ENCODE measurements at places on chromosomes 12 and 14.

DNA sequence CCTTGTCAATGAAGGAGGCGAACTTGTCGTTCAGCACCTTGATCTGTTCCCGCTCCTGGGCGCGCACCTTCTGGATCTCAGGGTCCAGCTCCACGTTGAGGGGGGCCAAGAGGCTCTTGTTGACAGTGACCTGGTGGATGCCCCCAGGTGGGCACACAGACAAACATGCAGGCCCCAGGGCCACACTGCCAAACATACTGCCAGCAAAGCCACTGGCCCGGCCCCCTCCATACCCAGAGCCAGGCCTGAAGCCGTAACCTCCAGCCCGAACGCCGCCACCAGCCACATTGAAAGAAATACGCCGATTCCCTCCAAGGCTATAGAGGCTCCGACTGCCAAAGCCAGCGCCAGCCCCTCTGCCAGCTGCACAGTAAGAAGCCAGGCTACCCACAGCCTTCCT lies 337 bp downstream of the KRT74 start:
- no peak for DNase-seq

GRCh38 chr12:70364695-70365397 lies 1.2 kb upstream of the KCNMB4 start:
- DNase-seq = no peak

DNA sequence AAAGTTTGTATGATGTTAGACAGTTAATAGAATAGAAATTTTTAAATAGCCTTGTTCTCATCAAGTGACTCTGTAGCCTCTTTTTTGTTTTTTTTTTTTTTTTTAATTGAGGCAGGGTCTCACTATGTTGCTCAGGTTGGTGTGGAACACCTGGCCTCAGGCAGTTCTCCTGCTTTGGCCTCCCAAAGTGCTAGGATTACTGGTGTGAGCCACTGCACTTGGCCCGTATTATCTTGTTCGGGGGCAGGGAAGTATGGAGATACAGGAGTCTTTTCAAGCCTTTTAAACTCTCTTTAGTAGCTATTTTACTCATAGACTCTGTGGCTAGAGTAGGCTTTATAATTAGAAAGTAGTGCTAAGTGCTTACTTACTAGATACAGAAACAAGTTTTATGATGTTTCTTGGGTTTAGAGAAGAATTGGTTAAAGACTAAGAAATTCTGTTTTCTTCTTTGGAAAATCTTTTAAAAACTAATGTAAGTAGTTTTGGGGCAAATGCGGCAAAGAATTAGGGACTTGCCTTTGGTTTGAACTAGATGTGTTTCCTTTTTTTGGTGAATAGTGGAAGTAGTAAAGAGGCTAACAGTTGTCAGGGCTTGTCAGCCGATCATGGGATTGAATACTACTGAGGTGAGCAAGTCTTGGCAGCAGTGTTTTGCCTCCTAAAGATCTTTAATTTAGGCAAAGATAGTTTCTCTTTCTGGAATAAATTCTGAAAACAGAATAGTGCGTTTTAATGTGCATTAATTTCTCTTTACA lies 31.3 kb downstream of the FBXO34 start:
- no peak for DNase-seq

GRCh38 chr12:131836193-131836592 lies 8.0 kb downstream of the MMP17 start:
- DNase-seq = no peak

- no peak for DNase-seq
Observed at GRCh38 chr12:122282061-122282460, 15.8 kb upstream of the VPS33A start.

- no peak for DNase-seq
Observed at GRCh38 chr14:33992274-33993007, 41.6 kb upstream of the EGLN3 start.

GRCh38 chr12:127509066-127509778 lies 757.7 kb upstream of the TMEM132C start:
- no peak for DNase-seq

DNA sequence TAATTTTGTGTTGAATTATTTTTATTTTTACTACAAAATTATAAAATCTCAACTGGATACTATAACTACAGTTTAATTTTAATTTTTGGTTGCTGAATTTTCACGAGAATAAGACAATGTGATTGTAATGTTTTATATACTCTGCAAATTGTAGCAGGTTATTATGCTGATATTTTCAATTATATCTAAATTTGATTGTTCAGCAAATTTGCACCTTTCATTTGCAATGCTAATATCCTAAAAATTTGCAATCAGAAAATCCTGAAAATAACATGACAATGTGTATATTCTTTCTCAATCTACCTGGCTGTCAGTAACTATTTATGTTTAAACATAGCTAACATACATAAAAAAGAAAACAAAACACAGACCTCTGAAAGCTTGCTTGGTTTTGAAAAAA lies 932.2 kb upstream of the LRFN5 start:
- DNase-seq = no peak

DNA sequence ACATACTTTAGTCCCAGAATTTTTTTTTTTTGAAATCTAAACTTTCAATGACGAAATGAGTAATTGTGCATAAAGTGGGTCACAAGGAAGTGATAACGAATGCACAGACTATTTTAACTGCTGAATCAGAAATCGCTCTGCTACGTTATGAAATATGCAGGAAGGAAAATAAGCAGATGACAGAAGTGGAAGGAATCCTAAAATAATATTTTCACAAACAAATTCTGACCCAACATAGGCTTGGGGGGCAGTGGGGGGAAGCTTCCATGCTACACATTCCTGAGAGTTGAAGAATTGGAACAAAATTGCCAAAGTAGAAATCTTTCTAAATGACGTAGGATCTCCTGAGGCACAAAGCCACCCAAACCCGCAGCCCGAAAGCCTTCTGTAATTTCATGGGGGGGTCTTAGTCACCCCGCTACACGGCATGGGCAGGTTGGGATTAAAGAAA lies 89.6 kb downstream of the ARF6 start:
- DNase-seq = no peak

- no peak for DNase-seq
Observed at GRCh38 chr14:61581340-61581739, 114.0 kb upstream of the HIF1A start.

GRCh38 chr12:3537719-3538465 lies 46.9 kb downstream of the PRMT8 start:
- DNase-seq = no peak

DNA sequence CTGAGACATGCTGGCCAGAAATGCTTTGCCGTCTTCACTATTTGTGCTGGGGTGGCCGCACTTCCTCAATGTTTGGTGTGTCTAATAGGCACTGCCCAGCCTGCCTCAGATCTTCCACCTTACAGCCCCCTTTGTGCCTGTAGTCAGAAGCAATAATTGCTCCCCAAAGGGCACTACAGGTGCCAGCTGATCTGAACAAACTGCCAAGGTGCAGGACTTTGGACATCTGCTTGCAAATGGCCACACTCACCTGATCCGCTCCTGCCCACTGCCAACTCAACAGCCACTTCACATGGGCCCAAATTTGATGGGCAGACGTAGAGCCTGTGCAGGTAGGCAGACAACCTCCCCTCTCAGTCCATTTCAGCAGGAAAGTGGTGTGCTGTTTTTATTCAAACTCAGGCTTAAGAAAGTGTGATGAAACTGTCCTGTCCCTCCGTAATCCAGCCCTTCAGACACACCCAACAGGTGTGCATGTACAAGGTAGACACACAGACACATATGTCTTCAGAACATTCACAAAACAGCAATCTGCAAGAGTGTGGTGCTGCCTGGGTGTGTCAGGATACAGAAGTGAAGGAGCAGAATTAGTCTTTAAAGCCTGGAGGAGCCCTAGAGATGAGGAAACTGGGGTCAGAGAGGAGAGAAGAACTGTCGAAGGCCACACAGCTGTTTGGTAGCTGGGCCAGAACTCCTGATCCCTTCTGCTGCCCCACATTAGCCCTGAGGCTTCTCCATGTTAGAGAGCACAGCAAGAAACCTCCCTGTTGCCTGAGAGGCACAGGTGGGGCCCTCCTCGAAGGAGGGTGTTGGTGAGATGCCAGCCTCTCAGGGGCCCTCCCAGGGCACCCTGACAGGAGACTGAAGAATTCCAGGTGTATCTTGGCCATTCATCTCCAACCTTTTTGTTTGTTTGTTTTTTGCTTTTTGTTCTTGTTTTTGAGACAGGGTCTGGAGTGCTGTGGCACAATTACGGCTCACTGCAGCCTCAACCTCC lies 4.4 kb upstream of the KRT75 start:
- no peak for DNase-seq

- no peak for DNase-seq
Observed at GRCh38 chr14:68649476-68650189, 143.2 kb downstream of the ZFP36L1 start.

DNA sequence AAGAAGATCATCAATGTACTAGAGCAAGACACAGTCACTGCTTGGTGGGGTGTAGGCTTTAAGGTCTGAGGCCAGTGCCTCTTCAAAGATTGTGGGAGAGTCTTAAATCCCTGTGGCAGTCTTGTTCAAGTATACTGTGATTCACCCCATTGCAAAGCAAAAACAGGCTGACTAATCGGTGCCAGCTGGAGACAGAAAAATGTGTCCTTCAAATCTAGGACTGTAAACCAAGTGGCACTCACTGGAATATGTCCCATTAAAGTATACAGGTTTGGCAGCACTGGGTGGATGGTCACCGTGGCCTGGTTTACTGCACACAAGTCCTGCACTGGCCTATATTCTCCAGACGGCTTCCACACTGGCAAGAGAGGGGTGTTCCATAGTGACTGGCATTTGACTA lies 1315.3 kb downstream of the TMEM121 start:
- no peak for DNase-seq

- DNase-seq = no peak
Observed at GRCh38 chr14:32121948-32122347, 44.8 kb downstream of the ARHGAP5 start.

DNA sequence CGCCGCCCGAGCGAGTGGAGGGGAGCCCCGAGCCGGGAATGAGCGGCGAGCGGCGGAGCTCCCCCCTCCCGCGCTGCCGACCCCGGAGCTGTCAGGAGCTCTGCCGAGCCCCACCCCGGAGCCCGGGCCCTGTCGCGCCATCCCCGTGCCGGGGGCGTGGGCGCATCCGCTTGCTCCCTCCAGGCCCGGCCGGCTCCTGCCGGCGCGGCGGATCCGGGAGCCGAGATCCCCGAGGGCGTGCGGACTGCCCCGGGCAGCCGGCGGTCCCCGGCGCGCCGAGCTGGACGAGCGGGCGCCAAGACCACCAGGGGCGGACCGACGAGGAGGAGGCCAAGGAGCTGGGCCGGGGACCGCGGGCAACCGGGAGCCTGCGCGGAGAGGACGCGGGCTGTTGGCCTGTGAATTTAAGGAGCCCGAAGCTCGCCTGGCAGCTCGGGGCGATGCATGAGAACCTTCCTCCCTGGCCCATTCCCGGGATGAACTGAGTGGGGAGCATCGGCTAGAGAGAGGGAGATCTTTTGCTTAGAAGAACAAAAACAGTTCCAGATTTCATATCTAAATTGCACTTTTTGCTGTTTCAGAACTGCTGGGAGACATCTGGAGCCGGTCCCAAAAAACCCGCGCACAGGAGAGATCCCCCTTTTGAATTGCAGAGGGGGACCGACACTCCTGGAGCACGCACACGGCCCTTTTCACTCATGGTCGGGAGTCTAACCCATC lies 2.0 kb downstream of the PTHLH start:
- no peak for DNase-seq

- DNase-seq = no peak
Observed at GRCh38 chr12:66048835-66049537, 81.6 kb downstream of the LLPH start.

GRCh38 chr12:56296295-56296694 lies 3.8 kb downstream of the CS start:
- no peak for DNase-seq

DNA sequence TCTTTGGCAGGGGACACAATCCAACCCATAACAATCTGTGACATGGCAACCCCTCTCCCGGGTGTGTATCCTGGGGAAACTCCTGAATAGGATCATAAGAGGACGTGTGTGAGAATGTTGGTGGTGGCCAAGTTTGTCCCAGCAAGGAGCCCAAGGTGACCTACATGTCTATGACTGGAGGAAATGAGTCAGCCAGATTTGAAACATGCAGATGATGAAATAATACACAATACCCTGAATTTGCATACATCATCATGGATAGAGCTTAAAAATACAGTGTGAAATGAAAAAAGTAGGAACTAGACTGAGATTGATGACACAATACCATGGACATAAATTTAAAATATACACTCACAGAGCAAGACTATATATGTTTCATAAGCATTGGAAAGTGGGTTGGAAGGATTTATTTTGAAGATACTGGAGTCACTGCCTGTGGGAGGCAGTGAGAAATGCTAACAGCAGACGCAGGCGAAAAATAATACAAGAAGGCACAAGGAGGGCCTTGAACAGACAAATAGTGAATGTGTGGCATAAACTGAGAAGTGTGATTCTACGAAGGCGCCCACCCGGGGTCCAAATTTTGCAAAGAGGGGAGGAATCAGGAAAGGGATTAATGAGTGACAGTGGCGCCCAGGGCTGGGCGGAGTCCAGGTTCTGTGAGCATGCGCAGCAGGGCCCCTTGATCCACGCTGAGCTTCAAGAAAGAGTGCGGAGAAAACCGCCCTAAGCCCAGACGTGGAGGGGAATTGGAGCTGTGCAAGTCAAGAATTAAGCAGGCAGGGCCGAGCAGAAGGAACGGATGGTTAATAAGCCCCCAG lies 7.0 kb upstream of the MAP1LC3B2 start:
- DNase-seq = no peak

GRCh38 chr12:121857322-121858246 lies 1.1 kb downstream of the HPD start:
- DNase-seq = no peak

DNA sequence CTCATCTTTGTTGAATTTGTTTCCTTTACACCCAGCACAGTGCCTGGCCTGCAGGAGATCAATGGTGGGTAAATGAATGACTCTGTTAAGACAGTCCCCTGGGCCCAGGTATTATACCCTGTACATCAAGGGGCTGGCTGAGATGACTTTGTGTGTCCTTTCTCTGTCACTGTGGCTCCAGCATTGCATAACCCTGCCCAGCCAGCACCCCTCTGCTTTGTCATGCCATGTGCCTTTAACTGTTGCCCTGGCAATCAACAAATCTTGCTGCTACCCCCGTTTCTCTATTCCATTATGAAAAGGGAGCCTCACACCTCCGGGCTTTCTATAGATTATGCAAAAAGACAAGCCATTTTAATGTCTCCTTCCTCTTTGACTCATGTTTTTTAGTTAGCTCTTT lies 7.6 kb upstream of the FLVCR2 start:
- DNase-seq = no peak

DNA sequence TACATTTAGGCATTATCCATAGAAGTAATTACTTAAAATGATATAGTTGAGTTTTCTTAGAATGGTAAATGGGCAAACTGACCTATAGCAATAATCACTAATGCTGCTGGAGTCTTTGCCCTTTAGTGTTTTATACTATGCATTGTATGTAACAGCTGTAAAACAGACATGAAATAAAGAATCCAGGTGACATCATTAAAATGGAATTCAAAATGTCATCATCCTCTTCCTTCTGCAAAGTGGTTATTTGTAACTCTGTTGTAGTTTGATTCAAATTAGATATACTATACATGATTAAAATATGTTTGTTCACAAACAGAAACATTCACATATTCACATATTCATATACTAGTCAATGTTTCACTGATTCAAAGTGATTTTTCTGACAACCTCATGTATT lies 598.8 kb downstream of the SLC16A7 start:
- no peak for DNase-seq
